Right ventricle myocardium superior (tissue), 1 donor: ENCODE measurements at places on chromosomes 3 and 15.

DNA sequence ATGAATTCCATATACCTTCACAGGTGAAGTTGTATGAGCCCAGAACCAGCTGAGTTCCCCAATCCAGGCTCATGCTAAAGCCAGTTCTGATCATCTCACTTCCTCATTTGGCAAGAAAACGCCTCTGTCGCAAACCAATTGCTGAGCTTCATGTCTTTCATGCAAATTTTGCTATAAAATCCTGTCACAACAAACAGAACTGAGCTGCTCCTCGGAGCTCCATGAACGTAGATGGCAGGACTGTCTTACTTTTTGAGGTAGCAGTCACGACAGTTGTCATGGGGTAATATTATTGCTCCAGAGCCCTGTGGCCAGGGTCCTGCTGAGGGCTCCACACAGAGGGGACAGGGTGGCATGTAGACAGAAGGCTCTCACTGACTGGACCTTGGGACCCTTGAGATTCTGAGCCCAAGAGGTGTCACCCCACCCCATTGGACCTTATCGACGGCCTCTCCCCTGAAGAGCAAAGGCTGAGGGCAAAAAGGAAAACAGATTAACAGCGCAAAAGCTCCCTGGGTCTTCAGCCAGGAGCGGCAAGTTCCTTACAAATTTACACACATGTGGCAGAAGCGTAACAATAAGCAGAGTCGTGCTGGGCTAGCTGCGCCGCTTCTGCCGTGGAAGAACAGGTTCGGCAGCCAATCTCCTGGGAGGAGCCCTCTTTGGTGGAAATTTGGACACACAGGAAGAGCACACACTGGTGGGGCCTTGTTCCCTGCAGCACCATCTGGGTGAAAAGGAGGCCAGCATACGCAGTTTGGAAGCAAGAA lies 249.2 kb downstream of the OPA1 start:
- DNase-seq = no peak

DNA sequence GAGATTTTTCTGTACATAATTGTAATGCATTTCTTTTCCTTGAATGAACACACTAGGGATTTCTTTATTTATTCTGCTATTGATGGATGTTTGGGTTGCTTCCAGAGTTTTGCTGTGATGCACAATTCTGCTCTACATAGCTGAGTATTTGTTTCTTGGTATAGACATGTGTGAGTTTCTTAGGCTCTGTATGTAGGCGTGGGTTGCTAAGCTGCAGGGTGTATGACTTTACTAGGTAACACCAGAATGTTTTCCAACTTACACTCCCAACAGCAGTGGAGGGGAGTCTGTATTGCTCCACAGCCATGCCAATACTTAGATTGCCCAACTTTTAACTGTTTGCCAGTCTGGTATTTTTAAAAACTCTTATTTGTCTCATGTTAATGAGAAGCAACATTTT lies 155.5 kb upstream of the TNIK start:
- no peak for DNase-seq

- no peak for DNase-seq
Observed at GRCh38 chr3:29064085-29064484, 216.8 kb upstream of the RBMS3 start.

DNA sequence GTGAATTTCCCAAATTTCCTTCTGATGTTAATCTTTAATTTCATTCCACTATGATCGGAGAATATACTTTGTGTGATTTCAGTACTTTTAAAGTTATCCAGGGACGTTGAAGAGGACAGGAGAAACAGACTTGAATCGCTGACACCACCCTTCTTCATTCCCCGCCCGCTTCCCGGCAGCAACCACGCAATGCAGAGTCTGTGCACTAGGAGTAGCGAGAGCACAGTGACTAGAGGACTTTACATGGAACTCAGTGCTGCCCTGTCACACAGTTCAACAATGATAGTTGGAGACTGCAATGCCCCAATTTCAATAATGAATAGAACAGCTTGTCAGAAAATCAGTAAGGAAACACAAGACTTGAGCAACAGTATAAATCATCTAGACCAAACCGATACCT lies 73.9 kb downstream of the RNF13 start:
- no peak for DNase-seq

DNA sequence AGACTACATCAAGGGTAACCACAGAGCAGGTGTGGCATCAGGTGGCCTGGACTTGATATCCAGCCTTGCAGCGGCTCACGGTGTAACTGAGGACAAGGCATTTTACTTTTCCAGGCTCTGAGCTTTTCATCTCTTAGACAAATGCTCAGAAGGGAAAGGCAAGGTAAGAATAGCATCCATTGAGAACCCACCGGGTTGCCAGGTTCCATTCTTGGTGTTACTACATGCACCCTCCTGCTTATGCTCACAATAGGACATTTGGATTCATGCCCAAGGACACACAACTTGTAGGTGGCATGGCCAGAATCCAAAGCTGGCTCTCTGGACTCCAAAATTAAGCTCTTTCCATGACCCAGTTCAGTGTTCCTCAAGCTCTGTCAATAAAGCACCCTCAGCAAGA lies 85.5 kb downstream of the CCNL1 start:
- DNase-seq = no peak

GRCh38 chr3:138114431-138114918 lies 933 bp downstream of the DZIP1L start:
- no peak for DNase-seq

DNA sequence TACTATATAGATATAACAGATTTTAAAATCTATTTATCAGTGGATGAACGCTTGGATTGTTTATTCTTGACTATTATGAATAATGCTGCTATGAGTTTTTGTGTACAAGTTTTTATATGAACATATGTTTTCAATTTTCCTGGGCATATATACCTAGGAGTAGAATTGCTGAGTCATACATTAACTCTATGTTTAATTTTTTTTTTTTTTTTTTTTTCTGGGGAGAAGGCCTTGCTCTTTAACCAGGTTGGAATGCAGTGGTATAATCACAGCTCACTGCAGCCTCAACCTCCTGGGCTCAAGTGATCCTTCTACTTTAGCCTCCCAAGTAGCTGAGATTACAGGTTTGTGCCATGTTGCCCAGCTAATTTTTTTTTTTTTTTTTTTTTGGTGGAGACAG lies 9.1 kb downstream of the CIDEC start:
- no peak for DNase-seq

- DNase-seq = no peak
Observed at GRCh38 chr3:52294320-52295150, 6.9 kb downstream of the GLYCTK start.

DNA sequence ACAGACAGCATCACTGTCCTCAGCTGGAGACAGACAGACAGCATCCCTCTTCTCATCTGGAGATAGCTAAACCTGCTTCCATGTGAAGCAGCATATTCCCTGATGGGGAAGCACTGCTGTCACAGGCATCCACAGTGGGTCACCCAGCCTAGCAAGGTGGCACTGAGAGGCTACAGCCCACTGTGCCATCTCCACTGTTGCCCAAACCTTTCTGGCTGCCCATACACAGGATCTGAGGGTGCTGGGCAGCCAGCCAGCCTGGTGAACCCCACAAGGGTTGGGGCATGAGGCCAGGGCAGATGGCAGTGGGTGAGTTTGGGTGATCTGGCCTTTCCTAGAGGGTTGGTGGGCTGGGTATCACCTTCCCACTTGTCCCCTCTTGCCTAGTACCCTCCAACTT lies 11.7 kb downstream of the CHST13 start:
- peak; percentile 20 for DNase-seq

GRCh38 chr3:158095111-158095813 lies 11.0 kb downstream of the SHOX2 start:
- no peak for DNase-seq

DNA sequence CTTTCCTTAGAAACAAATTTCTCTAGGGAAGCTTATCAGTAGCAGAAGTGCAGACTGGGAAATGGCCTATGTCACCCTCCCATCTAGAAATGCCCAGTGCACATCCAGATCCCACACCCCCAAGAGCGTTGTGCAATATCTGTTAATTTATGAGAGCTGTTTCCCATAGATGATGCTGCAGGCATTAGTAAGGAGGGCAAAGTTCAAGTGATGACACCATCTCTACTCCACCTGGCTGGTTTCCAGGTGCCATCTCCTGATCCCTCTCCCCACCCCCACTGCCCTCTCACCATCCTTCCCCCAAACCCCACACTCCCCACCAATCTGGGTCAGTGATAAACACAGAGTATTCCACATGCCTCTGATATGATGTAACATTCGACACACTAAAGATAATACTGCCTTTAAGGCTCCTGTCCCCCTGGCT lies 39.4 kb downstream of the AGTR1 start:
- DNase-seq = no peak

DNA sequence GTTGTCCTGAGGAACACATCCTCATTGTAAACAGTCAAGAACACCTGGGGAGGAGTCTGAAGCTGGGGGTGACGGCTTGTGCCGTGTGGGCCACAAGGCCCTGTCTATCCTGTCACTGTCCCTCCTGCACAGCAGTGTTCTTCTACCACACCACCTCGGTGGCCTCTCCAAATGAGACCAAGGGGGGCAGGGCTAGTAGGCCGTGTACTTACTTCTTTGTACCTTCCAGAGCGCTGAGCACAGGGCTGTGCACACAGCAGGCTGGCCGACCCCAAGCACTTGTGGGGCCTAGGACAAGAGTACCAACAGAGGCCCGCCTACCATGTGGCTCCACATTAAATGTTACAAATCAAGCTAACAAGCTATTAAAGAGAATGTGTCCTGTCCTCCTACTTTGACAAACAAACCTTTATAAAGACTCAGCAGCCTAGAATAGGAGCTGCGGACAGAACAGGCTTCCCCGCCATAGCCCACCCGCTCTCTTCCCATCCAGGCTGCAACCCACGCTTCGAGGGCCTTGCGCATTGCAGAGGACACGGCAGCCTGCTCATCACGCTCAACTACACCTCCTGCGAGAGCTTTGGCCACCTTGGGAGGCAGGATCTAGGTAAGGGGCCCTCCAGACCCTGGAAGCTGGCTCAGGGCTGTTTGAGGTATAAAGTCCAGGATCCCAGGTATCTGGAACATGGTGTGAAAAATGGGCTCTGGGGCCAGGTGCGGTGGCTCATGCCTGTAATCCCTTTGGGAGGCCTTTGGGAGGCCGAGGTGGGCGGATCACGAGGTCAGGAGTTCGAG lies 30.5 kb downstream of the MELTF start:
- DNase-seq = peak; percentile 27

DNA sequence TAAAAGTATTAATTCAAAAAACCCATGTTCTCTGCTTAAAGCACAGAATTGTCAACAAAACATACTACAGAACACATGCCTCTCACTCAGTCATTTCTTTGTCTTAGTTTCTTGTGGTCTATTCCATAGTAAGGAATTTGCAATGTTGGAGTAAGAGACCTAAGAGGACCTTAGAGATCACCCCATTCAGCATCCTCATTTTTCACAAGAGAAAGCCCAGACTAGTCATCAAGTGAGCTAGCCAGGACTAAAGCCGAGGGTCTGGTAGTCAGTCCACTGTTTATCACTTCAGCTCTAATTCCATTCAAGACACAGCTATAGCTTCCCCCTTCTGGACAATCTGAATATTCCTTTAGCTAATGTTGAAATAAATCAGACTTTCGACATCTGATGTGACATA lies 601.1 kb downstream of the FHIT start:
- DNase-seq = no peak
